ENCODE measurements at places on chromosomes 2 and 18. TPM values are rescaled to one million over a fixed set of nuclear protein-coding genes. Genes with fewer than 3 reads are reported as not detected.

Gene ATP8B1
- polyA plus RNA-seq = 43.8 TPM

Gene LIMS3
- polyA plus RNA-seq = 3.6 TPM

Gene CHRNA1
- polyA plus RNA-seq = 0.08 TPM

Gene FAM161A
- polyA plus RNA-seq = 1.2 TPM

Gene ATRAID
- 366 TPM for polyA plus RNA-seq

Gene HOXD9
- 4.8 TPM for polyA plus RNA-seq

DNA sequence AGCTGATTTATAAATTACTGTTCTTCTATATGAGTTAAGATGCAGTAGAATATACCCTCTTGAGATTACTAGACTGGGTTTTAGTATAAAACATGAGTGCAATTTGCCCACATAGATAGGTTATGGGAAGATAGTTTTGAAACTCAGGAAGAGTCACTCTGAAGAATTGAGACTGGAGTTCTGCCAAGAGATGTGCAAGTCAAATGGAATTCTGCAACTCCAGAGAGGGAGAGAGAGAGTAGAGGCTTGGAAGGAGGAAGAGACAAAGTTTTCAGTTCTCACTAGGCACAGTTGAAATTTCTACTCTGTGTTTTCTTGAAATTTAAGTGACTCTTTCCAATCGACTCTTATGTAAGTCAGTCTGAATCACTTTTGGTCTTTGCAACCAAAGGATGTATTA is 878.8 kb downstream of the TSN start:
- no peak for DNase-seq

GRCh38 chr18:62366992-62367391 is 41.9 kb downstream of the TNFRSF11A start:
- DNase-seq = no peak
